Mesenchymal stem cell (in vitro differentiated cells and primary cell): ENCODE measurements at places on chromosomes 16 and 17.

- DNase-seq, result no peak
Observed at GRCh38 chr16:8937803-8938202, 25.9 kb downstream of the USP7 start.

DNA sequence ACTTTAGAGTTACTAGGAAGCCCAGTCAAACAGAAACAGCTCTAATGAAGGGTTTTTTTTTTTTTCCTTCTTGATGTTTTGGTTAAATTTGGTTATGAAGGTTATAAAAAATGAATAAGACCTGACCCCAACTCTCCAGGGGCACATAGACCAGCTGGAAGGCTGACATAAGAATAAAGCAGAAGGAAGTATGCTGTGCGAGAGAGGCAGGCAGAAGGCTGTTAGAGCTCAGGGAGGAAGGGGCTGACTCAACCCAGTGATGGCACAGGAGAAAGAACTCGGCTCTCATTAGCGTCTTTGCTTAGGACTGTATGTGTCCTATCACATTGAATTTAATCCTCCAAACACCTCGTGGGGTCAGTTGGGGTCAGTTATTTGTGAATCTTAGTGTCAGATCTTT is 474.6 kb downstream of the PMP22 start:
- DNase-seq, result peak; percentile 18

DNA sequence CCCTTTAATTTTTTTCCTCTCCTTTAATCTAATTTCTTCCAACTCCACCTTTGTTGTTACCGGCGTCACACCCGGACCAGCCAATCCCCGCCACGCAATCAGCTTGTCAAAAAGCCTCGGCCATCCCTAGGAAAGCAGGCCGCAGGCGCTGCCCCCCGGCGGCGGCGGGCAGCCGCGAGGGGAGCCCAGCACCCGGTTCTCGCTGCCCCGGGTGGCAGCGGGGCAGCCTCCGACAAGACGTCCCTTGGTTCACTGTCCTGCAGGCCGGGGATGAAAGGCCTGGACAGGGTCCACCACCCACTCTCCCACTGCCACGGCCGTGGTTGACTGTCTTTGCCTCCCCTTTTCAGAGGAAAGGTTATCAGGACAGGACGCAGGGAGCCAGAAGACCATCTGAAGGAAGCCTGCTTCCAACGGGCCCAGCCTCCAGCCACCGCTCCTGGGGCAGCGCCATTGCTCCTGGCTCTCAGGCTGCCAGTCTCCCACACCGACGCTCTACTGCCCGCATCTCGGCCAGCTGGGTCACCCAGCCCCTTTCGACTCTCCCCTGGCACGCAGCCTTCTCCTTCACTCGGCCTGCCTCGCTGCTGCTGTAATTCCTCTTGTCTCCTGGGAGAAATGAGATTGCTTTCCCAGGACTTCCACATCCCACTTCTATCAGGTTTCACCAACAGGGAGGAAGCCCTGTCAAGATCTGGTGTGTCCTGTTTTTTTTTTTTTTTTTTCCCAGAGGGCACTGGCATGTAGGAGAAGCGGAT is 2.8 kb upstream of the UBTF start:
- peak; percentile 88 for DNase-seq

- no peak for DNase-seq
Observed at GRCh38 chr16:84605339-84605848, 12.5 kb downstream of the COTL1 start.

DNA sequence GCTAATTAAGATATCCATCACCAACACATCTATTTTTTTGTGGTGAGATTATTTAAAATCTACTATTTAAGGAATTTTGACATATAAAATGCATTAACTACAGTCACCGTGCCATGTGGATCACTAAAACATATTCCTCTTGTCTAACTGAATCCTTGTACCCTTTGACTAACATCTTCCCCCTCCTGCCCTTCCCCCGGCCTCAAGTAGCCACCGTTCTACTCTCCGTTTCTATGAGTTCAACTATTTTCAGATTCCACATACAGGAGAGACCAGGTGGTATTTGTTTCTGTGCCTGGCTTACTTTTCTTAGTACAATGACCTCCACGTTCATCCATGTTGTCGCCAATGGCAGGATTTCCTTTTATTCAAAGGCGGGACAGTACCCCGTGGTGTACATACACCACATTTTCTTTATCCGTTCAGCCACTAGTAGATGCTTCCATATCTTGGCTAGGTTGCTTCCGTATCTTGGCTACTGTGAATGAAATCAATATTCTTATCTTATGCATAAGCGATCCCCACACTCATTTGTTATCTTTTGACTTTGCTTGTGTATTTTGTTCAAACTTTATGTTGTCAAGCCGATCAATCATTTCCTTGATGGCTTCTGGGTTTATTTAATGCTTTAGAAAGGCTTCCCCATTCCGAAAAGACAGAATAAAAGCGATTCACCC is 134.7 kb downstream of the KCNJ12 start:
- peak; percentile 2 for DNase-seq

GRCh38 chr17:44272321-44272951 is 4.5 kb upstream of the SLC4A1 start:
- DNase-seq, result no peak

GRCh38 chr17:8875957-8876356 is 8.5 kb upstream of the PIK3R6 start:
- DNase-seq, result no peak

- no peak for DNase-seq
Observed at GRCh38 chr16:56515665-56516064, 4.2 kb downstream of the BBS2 start.

DNA sequence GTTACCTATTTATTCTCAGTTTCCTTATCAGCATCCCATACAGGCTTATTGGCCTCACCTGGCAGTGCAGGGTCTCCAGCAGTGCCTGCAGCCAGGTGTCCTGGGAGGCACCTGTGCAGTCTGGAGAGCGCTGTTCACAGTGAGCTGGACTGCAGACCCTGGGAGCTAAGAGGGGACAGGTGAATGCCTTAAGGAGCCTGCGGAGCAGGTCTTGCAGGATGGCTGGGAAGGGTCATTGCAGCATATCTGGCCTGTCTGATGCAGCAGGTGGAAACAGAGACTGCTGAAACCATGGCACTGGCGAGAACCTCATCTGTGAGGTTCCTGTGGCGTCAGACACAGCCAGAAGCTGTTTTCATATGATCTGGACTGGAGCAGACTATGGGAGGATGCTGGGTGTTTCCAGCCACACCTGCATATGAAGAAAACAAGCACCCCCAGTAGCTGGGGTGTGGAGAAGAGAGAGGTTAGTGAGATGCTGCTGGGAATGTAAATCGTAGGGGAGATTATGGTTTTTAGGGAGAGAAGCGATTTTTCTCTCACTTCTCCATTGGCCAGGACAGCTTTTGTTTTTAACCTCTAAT is 77.0 kb downstream of the NTN1 start:
- DNase-seq, result no peak

DNA sequence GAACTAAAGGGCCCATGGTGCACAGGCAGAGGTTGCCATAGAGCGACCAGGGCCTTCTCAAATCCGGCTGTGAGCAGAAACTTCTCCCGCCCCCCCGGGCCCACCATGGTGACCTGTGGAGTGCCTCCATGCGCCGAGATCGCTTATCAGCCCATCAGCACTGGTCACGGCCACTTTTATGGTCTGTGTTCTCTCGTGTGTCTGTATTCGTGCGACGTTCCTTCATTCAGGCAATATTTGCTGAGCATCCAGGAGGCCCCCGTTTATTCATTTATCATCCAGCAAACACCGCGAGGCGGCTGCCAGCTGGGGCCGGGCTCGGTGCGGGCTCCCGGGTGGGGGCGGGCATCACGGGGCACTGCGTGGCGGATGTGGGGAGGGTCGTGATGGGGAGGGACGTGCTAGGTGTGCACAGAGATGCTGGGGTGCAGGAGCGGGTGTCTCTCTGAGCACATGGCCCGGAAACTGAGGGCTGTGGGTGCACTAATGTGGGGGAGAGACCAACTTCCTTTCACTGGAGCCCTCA is 88.0 kb upstream of the CBX4 start:
- no peak for DNase-seq
